Endodermal cell (in vitro differentiated cells): ENCODE measurements at places on chromosomes 12 and 14.
A peak's percentile ranks its signal among the peaks of the same experiment; 100 is the strongest.

DNA sequence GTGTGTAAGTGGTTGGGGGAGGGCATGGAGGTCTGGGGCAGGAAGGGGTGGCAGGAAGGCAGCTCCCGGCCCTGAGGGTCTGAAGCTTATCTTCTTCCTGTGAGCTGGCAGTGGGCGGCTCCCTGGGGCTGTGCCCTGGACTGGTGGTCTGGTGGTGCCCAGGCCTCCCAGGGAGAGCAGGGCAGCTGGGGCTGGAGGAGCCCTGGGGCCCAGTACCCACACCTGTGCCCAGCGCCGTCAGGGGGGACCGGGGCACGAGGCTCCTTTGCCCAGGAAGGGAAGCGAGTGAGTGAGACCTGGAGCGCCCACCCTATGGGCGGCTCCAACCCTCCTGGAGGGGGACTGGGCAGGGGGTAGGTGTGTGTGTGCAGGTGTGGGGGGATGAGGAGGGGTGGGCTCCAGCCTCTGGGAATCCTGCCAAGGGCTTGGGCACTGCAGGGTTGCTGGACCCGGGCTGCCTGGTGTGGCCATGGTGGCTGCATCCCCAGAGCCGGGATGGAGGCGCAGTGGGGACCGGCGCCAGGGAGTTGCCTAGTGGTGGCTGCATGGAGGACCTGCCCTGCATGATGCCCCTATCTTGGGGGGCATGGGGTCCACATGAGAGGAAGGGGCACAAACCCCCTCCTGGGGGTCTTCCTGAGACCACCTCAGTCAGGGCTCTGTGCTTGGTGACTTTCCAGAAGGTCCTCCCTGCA, 353.6 kb downstream of the TMEM121 start:
- DNase-seq: peak; percentile 17

DNA sequence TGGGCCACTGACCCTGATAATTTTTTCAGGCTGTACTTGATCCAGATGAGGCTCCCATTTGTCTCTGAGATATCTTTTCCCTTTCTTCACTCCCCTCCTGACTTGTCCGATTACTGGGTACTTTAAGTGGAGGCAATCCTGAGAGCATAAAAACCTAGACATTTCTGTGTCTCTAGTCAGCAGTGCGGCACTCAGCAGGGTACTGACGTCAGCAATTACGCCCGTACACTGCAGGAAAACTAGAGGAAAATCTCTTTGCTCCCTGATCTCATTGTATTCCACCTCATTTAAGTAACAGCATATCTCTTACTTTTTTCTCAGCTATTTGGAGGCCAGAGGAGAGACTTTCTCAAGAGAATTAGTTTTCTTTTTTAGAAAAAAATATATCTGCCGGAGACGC, 315.5 kb upstream of the OR4E1 start:
- no peak for DNase-seq

DNA sequence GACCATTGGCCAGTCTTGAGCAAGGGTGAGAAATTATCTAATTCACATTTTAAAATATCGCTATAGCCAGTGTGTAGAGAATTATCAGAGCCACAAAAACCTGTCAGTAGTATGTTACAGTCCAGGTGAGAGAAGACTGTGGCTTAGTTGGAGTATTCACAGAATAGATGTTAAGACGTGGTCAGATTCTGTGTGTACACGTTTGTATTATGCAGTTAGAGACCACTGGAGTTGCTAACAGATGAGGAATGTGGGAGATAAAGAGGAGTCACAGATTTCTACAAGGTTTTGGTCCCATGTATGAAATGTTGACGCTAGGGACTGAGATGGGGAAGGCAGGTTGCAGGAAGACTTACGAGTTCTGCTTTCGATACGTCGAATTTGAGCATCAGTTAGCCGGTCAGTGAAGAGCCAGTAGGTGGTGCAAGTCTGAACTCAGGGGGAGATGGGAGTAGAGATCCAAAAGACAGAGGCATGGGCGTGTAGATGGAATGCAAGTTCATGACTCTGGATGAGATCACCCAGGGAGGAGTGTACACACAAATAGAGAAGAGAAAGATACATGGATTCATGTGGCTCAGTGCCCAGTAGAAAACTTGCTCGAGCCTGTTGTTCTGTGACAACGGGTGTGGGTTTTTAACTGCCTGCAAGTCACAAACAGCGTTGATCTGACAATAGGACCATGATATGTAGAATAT, 114.8 kb upstream of the FLRT2 start:
- peak; percentile 67 for DNase-seq

- no peak for DNase-seq
Observed at GRCh38 chr12:119447618-119448017, 113.1 kb downstream of the CCDC60 start.

- peak; percentile 89 for DNase-seq
Observed at GRCh38 chr14:86038387-86039042, 508.6 kb downstream of the FLRT2 start.

DNA sequence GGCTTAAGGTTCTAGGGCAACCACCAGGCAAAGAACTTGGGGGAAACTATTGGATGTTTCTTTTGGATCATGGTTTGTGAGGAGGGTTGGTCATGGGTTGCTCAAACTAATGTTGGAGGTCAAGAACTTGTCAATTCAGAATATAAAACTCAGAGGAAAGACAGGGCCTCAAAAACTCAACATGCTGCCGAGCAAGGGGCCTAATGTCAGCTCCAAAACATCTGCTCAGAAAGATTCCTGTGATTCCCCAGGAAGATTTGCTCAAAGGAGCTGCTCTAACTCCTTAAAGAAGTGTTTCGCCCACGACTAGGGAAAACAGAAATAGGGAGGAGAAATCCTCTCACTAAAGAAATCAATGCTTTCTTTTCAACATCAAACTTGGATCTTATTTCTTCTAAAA, 3.7 kb upstream of the IGF1 start:
- no peak for DNase-seq

DNA sequence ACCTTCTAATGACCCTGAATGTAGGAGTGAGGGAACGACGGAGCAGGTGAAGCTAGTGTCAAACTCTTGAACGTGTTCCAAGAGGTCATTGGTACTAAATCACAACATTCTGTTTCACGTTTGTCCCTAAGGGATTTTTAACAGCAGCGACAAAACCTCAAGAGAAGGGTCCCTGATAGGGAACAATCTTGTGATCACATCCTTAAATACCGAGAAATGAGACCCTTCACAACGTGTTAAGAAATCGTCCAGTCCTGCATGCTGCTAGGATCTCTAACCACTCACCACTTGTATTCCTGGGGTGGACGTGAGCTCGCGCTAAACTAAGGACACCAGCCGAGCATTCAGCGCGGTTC, 134.1 kb upstream of the KRAS start:
- no peak for DNase-seq

DNA sequence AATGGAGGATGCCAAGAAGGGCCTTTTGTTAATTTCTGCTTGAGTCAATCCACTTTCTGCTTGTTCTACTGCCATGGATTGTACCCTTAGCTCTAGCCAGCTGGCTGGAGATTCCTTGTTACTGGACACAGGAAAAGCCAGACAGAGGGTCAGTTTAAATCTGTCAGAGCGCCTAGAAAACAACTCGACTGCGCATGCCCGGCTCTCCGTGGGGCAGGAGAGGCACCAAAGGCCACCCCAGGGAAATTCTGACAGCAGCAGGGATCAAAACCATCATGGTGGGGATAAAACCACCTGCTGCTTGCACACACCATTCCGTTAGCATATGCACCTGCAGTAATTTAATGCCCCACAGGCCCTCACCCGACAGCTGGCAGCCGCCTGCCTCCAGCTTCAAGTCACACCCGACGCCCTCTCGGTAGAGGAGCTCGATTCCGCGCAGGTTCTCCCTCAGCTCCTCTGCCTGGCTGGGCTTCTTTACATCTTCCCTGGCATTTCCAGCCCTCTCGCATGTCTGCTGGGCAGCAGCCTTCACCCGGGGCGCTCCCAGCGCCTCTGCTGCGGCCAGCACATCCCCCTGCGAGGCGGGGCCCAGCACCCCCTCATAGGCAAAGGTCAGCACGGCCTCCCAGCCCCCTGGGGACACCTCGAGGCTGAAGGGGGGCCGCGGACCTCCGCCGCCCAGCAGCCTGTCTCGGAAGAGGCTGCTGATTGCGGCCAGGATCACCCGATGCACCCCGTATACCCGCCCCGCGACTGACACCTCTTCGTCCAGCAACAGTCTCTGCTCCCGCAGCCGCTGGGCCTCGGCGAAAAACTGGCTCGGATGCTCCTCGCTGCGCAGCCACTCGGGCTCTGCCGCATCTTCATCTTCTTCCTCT, 1.0 kb downstream of the KLHL33 start:
- DNase-seq: no peak

DNA sequence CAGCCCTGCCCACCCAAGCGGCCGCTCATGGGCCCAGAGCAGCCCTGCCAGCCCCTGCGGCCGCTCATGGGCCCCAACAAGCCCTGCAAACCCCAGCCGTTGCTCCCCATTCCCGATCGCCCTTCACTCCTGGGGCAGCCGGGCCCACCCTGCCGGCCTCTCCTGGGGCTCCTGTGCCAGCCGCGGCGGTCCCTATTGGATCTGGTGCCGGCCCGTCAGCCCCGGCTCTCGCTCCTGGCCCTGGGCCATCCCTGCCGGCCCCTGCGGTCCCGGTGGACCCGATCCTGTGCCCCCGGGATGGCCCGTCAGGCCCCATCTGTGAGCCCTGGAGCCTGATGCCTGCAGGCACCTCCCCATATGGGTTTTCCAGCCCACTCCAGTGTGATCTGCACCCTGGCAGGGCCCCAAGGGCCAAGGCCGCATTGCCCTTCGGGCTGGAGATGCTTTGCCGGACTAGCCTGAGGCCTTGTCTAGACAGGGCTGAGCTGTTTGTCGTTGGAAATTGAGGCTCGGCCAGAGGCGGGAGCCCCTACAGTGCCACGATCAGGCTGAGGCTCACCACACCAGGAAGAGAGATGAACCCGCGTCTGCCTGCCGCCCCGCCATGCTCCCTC, 20.3 kb downstream of the FBRSL1 start:
- no peak for DNase-seq
